ENCODE measurements at places on chromosomes 16 and 17.

- no peak for DNase-seq
These were observed 119.2 kb downstream of the RPTOR start for GRCh38 chr17:80663781-80664206.

GRCh38 chr16:13005721-13006247, 104.4 kb downstream of the SHISA9 start:
- no peak for DNase-seq

DNA sequence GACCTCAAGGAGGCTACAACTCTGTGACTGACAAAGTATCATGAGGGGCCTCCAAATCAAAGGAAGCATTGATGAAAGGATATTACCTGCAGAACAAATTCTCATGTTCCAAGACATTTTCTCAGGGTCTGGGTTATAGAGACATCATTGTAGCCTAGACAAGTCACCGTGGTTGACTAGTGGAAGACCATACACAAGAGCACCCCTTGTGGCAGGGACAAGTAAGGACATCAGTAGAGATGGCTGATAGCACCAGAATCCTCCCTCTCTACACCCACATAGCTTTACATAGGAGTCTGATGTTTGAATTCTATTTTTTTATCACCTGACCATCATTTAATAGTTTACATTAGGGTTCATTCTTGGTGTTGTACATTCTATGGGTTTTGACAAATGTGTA, 32.5 kb upstream of the CDH8 start:
- DNase-seq = no peak

DNA sequence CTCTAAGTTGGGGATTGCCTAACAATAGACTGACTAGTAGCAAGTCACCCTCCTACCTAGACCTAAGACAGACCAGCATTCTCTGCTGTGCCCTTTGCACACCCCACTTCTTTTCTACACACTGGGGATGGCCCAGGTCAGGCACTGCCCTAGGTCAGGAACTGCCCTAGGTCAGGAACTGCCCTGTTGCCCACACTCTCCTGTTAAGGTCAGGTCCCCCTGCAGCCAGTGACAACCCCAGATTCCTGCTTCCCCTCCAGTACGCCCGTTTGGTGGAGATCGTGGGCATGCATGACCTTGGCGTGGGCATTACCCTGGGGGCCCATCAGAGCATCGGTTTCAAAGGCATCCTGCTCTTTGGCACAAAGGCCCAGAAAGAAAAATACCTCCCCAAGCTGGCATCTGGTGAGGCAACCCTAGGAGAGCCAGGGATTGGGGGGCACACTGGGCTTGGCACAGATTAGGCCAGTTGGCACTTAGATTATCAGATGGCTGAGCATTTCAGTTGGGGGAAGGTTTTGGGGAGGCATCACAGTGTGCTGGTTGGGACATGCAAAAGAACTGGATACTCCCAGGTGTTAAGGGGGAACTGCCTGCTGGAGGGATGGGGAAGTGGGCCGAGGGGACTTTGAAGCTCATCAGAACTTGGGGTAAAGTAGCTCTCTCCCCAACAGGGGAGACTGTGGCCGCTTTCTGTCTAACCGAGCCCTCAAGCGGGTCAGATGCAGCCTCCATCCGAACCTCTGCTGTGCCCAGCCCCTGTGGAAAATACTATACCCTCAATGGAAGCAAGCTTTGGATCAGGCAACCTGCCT, 1.7 kb downstream of the ACADVL start:
- no peak for DNase-seq

DNA sequence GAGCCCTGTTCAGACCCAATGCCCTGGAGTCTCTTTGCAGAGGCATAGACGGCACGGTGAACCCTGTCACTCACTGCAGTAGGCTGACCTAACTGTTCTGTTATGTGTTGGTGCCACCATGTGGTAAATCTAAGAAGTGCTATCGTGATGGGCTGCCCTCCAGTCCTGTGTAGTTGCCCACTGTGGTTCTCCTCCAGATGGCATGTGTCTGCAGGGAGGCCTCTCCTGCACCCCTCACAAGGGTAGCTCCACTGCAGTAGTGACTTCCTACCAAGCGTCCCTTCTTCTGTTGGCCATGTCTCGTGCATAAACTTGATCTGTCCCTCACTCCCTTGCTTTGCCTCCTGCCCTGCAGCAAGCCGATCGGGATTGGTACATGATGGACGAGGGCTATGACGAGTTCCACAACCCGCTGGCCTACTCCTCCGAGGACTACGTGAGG, 5.8 kb downstream of the DHX38 start:
- DNase-seq = no peak

DNA sequence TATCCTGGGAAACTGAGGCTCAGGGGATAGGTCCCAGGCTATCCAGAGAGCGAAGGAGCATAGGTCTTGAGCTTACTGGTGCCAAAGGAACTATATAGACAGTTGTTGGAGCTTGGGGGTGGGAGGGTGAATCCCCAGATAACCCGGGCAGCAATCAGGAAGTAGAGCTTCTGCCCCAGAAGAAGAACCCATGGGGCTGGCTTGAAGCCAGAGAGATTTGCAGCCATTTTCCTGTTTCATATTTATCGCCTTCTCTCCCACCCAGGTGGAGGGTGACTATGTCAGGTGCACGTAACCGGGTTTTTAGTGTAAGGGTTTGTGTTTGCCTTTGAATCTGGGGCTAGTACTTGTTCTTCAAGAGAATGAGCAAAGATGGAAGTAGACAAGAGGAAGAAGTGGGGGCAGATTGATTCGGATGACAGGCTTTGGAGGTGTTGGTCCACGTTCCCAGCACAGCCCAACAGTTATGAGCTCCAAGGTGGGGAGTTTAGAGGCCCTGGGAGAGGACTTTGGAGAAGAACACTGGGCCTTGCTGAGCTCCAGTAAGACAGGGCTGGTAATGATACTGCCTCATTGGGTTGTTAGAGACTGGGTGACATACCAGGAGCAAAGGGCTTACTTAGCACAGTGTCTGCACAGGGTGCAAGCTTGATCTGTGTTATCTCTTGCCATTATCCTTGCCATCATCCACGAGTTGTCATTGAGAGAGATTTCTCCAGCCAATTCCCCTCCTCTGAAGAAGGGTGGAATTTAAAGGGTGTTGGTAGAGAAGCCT, 145.6 kb downstream of the CCDC182 start:
- no peak for DNase-seq

- peak; percentile 43 for DNase-seq
These were observed 19.7 kb upstream of the SLC47A1 start for GRCh38 chr17:19513897-19514488.

DNA sequence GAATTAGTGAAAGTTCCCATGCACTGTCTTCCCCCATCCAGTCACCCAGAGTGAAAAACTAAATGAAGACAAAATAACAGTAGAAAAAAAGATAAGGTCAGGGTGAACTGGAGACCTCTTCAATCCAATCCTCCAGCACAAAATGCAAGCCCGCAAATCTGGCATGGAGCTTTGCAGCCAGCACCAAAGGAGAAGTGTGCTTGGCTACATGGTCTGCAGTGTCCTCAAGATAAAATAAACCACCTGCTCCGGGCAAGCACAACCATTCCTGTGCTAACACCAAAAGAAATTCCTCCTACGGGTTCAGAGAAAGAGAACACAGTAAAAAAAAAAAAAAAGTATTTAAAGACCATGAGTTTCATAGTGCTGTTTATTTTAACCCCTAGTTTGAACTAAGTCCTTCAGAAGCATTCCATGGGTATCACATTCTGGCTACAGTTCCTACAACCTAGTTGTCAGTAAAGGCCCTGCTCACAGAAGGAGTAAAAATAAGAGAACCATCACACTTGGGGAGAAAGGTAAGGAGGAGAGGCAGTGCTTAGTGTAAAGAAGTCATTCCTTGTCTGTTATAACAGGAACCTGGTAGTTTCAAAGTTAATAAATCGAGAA, 109.1 kb downstream of the GAS7 start:
- DNase-seq = no peak

DNA sequence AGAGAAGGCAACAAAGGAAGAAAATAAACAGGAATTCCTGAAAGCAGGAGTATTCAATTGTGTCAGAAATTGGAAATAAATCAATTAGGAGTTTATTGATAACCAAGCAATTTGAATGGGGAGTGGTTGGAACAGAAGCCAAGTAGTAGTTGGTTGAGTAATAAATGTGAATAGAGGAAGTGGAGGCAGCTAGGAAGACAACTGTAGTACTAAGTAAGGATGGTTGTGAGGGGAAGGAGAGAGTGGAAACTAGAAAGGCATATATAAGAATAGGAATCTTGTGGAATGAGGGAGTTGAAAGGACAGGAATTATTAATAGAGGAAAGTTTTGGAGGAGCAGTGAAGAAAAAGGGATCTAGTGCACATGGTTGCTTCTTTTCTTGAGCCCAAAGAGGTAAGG, 34.4 kb downstream of the NFAT5 start:
- no peak for DNase-seq

DNA sequence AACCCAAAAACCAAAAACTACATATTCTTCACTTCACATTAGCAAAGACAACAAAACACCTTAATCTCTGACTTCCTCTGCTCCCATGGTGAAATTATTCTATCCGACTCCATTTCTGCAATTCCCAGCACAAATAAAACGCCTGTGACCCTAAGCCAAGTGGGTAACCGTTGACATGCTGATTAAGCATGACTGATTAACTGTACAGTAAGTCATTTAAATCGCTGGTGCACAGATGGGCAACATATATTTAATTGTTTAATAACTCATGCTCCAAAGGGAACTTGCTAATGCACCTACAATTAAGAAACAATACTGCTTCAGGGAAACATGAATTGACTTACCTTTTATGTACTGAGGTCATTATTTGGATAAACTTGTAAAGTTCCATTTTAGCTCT, 436.7 kb downstream of the KIF2B start:
- no peak for DNase-seq
